Activated T-helper 1 cell treated with anti-CD3 and anti-CD28 coated beads, Interleukin-12 subunit alpha, Interleukin-12 subunit beta, Interleukin-2, Interleukin-4 antibody, amounts not matched to agents 30 ng/mL and 10 ng/mL and 1 ng/mL, durations not matched to agents 14 hours and 24 hours and 36 hours (primary cell): ENCODE measurements at places on chromosomes 5 and 9. TPM values are rescaled to one million over a fixed set of nuclear protein-coding genes. Genes with fewer than 3 reads are reported as not detected.

GRCh38 chr5:146703499-146703898, 175.1 kb downstream of the PPP2R2B start:
- DNase-seq: no peak

DNA sequence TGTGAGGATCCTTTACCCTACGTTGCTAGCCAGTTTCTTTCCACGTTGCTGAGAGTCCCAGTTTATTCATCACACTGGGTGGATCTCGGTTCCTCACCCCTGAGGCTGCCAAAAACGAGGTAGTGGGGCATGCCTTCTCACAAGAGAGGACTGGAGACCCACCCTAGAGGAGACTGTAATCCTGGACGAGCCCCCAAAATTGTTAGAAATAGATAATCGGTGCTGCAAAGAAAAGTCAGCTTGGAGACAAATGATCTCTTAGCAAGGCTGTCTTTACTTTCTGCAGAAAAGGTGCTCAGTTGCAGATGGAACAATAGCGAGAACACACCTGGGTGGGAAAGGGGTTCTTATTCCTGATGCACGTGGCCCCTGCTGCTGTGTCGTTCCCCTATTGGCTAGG, 101.8 kb downstream of the TMEM167A start:
- no peak for DNase-seq

DNA sequence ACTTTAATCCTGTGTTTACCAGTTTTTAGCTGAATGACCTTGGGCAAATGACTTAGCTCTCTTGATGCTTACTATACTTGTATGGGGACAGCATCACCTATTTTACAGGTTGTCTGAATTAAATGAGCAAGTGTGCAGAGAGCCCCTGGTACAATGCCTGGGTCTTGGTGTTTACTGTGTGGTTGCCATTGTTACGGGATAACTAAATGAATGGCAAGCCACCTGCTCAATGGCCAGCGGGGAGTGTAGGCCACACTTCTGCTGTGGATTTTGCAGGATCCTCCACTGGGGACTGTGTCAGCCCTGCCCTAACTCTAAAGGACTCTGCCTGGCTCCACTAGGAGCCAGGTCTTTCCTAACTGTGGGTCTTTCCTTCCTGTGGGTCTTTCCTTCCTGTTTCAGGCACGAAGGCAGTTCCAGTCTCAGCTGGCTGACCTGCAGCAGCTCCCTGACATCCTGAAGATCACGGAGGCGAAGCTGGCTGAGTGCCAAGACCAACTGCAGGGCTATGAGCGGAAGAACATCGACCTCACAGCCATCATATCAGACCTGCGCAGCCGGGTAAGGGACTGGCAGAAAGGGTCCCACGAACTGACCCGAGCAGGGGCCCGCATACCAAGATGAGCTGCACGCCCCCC, 10.3 kb upstream of the GLE1 start:
- no peak for DNase-seq

DNA sequence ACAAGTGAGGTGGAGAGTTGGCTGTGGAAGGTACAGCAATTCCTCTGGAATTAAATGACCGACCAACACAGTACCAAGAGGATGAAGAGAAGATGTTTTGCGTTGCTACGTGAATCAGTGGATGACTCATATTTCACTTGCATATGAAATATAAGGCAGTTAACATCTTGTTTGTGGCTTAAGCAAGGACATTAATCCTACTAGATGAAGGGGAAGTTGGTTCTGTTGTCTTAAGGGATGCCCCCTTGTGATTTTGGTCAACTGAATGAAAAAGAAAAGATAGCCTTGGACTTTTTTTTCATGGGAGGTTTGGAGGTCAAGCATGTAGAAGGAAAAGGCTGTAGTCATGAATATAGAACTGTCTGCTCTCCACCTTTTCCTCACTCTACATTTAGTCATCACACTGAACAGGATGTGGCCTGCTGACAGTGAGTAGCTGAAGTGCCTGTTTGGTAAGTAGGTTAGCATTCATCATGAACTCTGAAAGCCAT, 33.9 kb downstream of the VLDLR start:
- DNase-seq: peak; percentile 43

- DNase-seq: no peak
These were observed 322.5 kb downstream of the NFIB start for GRCh38 chr9:13991395-13991794.

DNA sequence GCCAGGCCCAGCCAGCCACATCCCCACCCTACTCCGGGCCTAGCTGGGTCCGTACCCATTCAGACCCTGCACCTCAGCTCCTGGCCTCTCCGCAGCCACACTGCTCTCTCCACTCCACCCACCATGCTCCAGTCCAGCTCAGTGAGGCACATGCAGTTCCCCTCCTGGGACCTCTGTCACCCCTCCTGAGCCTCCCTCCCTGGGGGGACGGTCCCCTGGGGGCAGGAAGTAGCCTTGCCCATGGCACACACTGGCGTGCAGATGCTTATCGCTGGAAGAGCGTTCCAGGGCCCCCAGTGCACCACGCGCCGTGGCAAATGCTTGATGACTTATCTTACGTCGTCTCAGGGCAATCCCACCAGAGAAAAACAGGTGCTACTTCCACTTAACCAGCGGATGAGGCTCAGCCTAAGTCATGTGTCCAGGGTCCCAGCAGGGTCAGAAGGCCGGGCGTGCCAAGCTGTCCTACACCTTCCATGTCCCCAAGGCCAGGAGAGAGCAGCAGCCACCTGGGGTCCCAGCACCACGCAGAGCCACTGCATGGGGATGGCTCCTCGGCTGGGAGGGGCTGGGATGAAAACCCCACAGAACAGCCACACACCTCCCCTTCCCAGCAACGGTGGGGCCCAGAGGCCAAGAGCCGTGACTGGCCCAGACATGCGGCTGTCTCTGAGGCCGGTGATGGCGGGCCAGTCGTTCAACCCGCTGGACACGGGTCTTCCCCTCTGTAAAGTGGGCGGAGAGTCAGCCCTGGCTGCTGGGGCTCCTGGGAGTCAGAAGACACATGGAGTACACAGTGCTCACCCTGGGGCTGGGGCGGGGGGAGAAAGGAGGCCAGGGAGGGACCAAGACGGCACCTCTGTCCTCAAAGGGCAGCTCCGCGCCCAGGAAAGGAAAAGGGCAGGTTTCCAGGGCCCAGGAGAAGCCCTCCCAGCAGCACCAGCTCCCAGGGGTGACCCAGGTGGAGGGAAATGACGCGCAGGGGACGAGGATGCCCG, 2.6 kb upstream of the CCDC187 start:
- no peak for DNase-seq

GRCh38 chr5:123786411-123786810, 274.4 kb downstream of the CSNK1G3 start:
- DNase-seq: no peak

DNA sequence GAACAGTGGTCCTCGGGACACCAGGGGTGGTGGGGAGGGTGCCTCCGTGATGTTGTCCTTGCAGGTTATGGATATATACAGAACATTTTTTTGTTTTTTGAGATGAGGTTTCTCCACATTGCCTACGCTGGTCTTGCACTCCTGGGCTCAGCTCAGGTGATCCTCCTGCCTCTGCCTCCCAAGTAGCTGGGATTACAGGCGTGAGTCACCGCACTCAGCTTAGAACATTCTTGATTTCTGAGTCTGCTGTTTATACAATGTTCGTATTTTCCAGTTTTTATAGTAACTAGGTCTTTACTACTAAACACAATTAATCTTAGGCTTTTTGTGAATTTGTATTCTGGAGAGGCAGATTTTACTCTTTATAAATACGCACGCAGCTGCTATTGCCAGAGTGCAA, 6.0 kb downstream of the PMPCA start:
- no peak for DNase-seq

GRCh38 chr5:169125571-169125970, 175.4 kb downstream of the SLIT3 start:
- DNase-seq: no peak

GRCh38 chr5:307794-308579, 13.5 kb upstream of the AHRR start:
- no peak for DNase-seq

- DNase-seq: no peak
These were observed 123.5 kb downstream of the TARS1 start for GRCh38 chr5:33563983-33564908.

DNA sequence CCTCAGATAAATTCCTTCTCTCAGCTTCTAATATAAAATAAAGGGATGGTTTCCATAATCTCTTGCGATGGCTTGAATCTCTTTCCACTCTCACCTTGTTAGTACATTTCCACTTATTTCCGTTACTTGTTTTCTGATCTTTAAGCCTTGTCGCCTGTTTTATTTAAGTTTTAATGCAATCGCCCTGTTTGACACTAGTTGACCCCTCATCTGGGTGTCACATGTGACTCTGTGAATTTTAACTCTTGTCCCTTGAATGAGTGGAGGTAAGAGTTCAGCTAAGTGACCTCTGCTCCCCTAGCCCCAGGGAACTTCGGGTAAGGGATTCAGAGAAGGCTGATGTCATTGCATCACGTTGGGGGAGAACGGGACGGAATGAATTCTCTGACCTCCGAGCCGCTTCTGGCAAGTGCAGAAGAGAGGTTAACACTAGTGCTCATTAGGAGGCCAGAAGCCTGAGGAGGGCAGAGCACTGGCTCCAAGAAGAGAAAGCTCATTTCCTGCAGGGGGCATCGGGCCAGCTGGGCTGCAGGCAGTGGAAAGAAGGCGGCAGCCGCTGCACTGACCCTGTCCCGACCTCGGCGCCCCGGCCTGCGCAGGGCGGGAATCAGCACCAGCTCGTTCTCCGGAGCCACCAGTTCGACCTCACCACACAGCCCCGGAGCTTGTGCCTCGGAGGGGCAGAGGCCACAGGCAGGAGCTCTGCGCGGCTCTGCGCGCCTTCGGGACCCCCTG, 569 bp downstream of the HINT2 start:
- peak; percentile 25 for DNase-seq

- DNase-seq: no peak
These were observed 642.9 kb downstream of the MAT2B start for GRCh38 chr5:164148292-164148691.

- no peak for DNase-seq
These were observed 30.6 kb downstream of the EDIL3 start for GRCh38 chr5:84354101-84354500.

DNA sequence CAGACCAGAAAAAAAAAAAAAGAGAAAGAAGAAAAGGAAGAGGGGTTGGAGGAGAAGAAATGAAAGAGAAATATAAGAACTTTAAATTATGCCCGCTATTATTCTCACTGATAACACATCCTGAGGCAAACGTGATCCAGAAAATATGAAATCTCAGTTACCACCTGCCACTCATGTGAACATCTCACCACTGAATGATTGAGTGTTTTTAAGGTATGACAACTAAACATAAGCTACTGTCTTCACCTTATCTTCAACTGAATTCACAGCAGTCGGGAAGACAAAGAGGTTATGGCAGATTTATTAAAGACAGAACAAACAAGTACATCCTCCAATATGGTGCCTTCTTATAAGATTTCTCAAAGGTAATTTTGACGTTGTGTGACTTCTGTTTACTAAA, 327.9 kb downstream of the TMEM161B start:
- DNase-seq: no peak

The TRIP13 gene
- total RNA-seq: 37.2 and 38.4 TPM in 2 replicates

The AFF4 gene
- total RNA-seq: 38.3 and 40.9 TPM in 2 replicates

The EPB41L4B gene
- 2.0 and 2.2 TPM in 2 replicates for total RNA-seq
